Sigmoid colon (tissue), 7 donors: ENCODE measurements at places on chromosomes 12 and 14.

DNA sequence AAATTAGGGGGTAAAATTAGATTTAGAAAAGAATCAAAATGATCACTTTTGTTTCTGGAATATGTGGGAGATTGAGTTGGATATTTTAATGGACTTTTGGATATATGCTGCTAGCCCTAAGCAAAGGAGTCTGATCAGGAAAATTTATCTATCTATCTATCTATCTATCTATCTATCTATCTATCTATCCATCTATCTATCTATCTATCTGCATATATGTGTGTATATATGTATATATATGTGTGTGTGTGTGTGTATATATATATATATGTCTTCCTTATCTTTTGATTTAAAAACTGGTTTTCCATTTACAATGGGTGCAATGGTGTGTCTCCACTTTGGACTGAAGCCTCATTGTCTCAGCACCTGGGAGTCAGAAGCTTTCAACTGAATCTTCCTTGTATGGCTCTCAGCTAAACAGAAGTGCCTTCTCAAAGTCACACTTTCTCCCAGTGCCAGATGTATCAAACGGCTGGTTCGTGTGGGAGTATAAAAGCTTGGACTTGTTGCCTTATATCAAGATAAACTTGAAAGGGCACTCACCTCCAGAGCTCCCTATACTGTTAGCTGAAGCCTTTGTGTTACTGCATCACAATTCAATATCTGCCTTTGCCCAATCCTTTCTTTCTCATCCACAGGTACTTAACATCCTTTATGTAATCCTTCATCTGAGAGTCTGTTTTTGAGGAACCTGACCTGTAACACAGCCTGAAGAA, 31.6 kb upstream of the CD69 start:
- DNase-seq, result no peak

GRCh38 chr12:54008260-54008552, 579 bp upstream of the HOXC8 start:
- DNase-seq, result no peak

- DNase-seq, result no peak
Observed at GRCh38 chr12:122790393-122791075, 16.2 kb downstream of the CCDC62 start.

DNA sequence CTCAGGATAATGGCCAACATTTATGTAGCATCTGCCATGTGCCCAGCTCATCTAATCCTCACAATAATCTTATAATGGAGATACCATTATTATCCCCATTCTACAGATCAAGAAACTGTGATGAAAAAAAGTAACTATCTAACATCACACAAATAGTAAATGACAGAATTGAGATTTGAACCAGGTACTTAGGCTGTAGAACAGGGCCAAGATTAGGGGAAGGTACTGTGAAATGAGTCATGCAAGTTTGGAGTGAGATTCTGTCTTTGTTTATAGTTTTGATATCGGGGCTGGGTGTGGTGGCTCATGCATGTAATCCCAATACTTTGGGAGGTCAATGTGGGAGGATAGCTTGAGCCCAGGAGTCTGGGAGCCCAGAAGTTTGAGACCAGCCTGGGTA, 1.3 kb upstream of the GNPTAB start:
- DNase-seq, result no peak

- DNase-seq, result no peak
Observed at GRCh38 chr12:129001826-129002225, 148.5 kb downstream of the GLT1D1 start.

DNA sequence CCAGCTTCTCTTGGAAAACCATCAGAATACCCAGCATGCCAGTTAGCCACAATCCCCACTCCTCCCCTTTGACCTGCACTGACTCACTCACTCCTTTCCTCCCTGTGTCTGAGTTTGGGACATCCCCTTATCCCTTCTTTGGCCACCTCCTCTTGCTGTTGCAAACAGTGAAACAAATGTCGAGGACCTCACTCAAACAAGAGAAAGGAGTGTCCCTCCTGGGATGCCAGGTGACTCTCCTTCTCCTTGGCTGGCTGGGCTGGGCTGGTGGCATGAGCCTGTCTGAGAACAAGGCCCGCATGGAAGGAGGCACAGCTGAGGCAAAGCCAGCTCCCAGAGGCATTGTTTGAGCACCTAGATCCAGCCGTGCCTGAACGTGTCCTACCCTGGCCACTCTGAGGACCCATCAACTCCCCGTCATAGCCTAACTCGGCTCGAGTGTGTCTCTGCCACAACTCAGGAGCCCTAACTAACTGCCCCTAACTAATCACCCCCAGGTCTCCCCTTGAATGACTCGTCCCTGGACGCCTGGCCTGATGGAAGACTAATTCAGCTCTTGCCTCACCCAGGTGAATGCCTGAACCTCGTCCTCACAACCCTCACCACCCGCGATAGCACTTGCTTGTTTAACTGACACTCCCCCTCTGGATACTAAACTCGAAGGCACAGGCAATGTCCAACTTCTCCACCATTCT, 43.0 kb downstream of the NCOR2 start:
- DNase-seq, result no peak

DNA sequence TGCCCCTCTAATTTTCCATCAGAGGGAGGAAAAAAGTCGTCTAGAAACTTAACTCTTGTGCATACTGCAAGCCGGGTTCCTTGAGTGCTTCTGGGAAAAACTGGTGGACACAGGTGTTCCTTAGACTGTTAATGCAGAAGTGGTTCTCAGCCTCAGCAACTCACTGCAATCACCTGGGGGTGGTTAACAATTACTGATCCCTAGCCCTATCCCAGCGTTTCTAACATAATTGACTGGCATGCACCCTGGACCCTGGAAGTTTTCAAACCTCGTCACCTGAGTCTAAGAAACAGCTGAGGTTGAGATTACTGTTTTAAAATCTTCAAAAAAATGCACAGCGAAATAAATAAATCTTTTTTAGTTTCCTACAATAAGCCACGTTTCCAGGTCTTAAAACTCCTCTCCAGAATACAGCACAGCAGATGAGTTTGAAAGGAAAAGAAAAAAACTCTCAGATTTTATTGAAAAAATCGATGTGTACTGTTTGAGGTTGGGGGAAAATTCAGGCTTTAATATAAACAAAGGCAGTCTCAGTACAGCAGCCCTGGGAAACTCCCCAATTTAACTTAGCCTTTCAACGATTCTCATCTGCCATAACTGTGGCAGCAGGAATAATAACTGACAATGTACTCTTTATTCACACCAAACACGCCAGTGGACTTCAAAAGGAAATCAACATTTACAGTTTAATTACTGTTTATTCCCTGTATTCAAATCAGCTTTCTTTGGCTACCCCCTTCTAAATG, 45.4 kb downstream of the PHLDA1 start:
- DNase-seq, result no peak
